Stimulated activated CD4-positive, alpha-beta T cell treated with anti-CD3 and anti-CD28 coated beads, Interleukin-1b, Interleukin-23, amount 100 ng/mL, for 24 hours (primary cell): ENCODE measurements at places on chromosomes 2 and 18.

DNA sequence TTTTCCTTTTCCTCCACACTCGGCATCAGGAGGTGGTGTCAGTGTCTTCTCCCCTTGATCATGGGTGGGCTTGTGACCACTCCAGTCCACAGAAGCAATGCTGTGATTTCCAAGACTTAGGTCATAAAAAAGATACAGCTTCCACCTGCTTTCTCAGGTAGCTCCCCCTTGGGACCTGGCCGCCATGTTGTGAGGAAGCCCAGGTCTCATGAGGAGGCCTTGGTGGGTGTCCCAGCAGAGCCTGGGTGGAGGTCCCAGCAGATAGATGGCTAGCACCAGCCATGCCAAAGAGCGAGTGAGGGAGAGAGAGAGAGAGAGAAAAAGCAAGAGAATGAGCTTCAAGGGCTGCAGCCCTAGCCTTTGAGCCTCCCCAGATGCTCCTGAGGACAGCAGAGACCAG lies 16.0 kb downstream of the SLC66A2 start:
- no peak for DNase-seq

GRCh38 chr2:127917916-127918315 lies 32.2 kb upstream of the AMMECR1L start:
- no peak for DNase-seq

DNA sequence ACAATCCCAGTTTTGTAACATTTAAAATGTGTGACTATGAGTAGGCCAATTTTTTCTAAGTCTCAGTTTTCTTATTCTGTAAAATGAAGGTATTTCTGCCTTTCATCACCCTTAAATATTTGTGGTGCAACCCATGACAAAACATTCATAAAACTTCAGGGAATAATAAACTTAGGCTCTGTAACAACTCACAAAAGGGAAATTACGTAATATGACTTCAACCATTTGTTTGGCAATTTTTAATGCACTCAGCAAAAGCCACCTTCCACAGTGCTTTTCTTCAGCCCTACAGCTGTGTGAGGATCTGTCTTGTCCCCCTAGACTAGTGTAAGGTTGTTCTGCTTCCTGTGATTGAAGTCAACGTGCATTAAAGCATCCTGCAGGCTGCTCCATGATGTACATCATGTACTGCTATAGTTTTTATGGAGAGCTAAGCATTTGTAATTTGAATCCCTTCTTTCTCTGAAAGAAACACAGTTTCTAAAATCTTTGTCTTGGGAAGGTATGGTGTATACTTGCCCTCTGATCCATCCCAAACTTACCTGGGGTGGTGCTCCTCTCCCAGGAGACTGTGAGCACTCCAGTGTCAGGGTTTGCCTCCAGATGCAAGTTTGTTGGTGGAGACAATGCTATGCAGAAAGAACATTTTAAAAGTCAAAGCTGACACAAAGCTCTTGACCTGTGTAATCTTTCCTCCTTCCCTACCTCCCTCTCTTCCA lies 39.1 kb downstream of the FN1 start:
- no peak for DNase-seq

GRCh38 chr2:19879120-19879519 lies 22.7 kb downstream of the TTC32 start:
- no peak for DNase-seq

GRCh38 chr2:65450393-65450792 lies 18.0 kb upstream of the SPRED2 start:
- DNase-seq, result no peak

GRCh38 chr18:63439334-63439733 lies 17.1 kb upstream of the VPS4B start:
- DNase-seq, result peak; percentile 9

DNA sequence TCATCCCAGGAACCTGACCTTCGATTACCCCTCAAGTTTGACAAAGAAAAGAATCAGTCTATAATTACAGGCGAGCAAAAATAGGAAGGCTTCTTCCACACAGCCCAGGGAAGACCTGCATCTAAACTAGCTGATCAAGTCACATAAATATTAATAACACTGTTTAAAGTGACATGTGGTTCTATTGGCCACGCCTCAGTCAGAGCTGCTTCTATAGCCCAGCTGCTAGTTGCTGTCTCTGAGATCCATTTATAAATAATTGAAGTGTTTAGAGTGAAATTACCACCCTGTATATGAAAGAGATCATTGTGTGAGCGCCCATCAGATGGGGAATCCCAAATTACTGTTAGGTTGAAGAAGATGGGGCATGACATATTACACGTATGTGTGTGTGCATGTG lies 426.0 kb downstream of the CDH2 start:
- DNase-seq, result no peak

DNA sequence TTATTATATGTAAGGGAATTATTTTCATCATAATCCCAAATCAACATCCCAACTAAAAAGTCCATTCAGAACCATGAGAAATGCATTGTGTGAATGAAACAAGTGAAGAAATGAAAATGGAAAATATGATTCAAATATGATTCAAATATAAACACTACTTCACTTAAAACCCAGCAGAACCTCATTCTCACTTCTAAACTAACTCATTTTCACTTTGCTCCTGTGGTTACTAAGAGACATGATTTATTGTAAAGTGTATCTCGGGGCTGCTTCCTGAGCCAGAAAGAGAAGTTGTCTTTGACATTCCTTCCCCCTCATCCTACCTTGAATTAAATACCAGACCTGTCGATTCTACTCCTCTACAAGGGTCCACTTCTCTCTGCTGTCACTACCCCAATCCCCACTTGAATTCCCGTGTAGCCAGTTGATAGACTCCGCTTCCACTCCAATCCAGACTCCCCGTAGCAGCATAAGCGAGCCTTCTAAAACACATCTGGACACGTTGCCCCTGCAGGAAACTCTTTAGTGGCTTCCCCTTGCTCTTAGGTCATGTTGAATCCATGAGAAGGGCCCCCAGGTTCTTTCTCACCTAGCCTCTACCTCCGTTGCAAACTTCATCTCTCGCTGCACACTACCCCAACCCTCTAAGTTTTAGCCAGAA lies 697.0 kb upstream of the ID2 start:
- no peak for DNase-seq

- DNase-seq, result no peak
Measured at GRCh38 chr18:22871809-22872525, 61.2 kb upstream of the RBBP8 start.

GRCh38 chr2:162914161-162914560 lies 75.6 kb upstream of the KCNH7 start:
- no peak for DNase-seq

DNA sequence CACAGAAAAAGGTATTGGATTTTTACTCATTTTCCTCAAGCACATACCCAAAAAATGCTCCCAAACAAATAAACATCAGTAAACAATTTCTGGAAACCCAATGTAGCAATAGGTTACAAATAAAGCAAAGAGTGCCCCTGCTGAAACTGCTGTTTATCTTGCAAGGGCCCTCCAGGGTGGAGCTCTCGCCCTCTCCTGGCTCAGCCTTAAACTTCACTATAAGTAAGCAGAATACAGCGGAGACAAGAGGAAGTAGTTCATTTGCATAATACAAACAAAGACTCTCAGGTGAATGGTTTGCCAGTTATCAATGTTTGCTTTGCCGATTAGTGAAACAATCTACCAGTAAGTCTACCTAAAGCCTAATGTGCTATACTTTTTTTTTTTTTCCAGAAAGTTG lies 437.6 kb downstream of the DLGAP1 start:
- DNase-seq, result no peak

GRCh38 chr18:23977103-23977502 lies 37.5 kb upstream of the TTC39C start:
- no peak for DNase-seq

DNA sequence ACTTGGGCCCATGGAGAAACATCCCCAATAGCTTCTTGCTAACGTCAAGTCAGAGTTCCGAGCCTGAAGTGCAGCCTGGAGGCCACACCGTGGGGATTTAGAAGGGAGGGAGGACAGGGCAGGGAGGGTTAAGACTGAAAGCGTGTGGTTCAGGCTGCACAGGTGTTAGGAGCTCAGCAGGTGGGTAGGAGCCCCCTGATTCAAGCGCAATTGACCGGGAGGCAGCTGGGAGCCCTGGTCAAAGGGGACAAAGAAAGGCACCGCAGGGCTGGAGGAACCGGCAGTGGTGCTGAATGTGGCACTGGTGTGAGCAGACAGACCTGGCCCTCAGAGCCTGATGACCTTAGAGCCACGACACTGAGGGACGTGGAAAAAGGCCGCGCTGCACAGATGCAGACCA lies 149.6 kb downstream of the TMEM18 start:
- no peak for DNase-seq

GRCh38 chr2:211455216-211455841 lies 898.9 kb downstream of the CPS1 start:
- no peak for DNase-seq

GRCh38 chr2:152925547-152926448 lies 207.4 kb downstream of the ARL6IP6 start:
- peak; percentile 28 for DNase-seq

GRCh38 chr2:46363535-46364170 lies 66.4 kb downstream of the EPAS1 start:
- no peak for DNase-seq

- DNase-seq, result no peak
Measured at GRCh38 chr18:45565280-45565970, 49.9 kb upstream of the SLC14A2 start.

DNA sequence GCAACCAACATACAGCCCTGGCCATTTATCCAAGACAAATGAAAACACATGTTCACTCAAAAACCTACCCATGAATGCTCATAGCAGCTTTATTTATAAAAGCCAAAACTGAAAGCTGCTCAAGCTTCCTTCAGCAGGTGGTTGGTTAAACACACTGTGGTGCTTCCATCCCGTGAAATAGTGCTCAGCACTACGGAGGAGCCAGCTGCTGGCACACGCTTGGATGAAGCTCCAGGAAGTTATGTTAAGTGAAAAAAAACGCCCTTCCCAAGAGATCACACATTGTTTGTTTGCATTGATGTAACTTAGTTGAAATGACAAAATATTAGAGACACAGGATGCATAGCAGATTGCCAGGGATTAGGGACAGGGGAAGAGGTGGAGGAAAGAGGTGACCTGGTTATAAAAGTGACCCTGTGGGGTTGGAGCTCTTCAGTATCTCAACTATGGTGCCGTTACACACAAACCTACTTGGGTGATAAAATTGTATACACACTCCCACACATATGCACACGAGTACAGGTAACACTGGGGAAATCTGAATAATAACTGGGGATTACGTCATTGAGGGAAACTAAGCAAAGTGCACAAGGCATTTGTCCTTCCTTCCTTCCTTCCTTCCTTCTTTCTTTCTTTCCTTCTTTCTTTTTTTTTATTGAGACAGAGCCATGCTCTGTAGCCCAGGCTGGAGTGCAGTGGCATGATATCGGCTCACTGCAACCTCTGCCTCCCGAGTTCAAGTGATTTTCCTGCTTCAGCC lies 6.2 kb upstream of the ALPG start:
- no peak for DNase-seq

- no peak for DNase-seq
Measured at GRCh38 chr2:402721-403120, 114.8 kb upstream of the ALKAL2 start.

- no peak for DNase-seq
Measured at GRCh38 chr2:97785818-97786217, 72.4 kb downstream of the ZAP70 start.

- DNase-seq, result no peak
Measured at GRCh38 chr2:172119089-172119488, 16.4 kb upstream of the DLX2 start.

DNA sequence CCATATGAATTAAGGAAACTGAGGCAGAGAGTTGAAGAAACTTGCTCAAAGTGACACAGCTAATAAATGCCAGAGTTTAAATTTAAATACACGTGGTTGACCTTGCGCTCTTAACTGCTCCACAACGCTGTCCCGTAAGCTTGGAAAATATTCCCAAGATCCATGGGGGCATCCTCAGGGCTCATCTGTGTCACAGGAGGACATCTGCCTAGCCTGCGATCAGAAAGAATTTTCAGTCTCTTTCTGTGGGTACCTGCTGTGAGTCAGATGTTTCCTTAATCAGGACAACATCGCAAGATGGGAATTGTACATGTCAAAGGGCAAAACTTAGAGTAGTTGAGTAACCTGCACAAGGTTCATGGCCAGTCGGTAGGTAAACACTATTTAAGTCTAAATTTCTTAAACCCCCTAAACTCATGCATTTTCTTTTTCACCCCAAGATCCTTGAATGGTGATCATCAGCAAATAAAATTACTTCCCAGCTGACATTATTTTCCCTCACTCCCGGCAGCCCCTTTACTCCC lies 1.4 kb downstream of the CMPK2 start:
- no peak for DNase-seq

DNA sequence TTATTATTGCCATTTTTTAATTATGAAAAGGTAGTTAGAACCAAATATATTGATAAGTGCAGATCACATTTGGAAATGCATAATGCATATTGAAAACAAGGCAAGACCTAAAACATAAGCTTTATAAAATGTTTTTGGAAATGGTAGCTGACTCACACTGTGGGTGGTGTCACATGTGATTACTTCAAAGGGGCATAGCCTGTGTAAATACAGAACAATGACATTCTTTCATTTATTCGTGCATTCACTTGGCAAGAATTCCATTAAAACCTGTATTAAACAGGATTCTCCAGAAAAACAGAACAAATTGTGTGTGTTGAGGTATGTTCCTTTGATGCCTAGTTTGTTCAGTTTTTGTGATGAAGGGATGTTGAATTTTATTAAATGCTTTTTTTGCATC lies 427.3 kb upstream of the ST6GAL2 start:
- no peak for DNase-seq

- DNase-seq, result no peak
Measured at GRCh38 chr2:55840460-55840859, 83.1 kb downstream of the EFEMP1 start.

- DNase-seq, result no peak
Measured at GRCh38 chr2:123659120-123659519, 366.0 kb upstream of the CNTNAP5 start.

DNA sequence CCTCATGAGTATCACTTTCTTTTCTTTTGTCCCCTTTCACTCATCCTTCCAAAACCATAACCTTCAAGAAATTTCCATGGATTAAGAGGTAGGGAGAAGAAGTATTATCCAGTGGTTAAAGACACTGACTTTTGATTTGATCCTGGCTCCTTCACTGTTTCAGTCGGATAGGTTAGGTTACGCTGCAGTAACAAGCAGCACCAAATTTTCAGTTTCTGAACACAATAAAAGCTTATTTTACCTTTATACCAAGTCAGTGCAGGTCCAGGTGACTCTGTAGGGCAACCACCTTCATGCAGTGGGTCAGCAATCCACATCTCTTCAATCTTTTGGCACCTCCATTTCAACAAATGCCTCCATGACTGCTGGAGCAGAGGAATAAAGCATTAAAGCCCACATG lies 15.0 kb upstream of the MARCHF4 start:
- DNase-seq, result no peak

GRCh38 chr2:188338463-188338862 lies 46.8 kb downstream of the GULP1 start:
- DNase-seq, result no peak

DNA sequence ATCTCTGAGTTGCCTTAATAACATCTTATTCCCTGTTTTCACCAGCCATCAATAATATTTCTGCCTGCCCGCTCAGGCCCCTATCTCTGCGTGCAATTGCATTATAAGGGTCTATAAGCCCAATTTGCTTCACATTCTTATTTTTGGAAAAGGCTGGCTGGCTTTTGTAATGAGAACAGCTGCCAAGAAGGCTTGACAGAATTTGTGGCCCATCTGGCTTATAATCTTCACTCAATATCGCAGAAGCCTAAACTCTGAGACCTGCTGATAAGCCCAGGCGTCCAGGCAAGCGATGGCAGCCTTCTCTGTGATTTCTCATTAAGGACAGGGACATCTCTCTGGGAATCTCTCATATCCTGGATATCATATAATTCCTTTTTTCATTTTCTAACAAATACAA lies 1618.6 kb upstream of the CELF4 start:
- DNase-seq, result no peak
